ENCODE measurements at places on chromosomes 3 and 15. TPM values are rescaled to one million over a fixed set of nuclear protein-coding genes. Genes with fewer than 3 reads are reported as not detected.

The GPR62 gene
- not detected for total RNA-seq

The CHRNA7 gene
- not detected for total RNA-seq

The SLC35G2 gene
- total RNA-seq: 8.6 TPM

The IL5RA gene
- total RNA-seq: not detected

DNA sequence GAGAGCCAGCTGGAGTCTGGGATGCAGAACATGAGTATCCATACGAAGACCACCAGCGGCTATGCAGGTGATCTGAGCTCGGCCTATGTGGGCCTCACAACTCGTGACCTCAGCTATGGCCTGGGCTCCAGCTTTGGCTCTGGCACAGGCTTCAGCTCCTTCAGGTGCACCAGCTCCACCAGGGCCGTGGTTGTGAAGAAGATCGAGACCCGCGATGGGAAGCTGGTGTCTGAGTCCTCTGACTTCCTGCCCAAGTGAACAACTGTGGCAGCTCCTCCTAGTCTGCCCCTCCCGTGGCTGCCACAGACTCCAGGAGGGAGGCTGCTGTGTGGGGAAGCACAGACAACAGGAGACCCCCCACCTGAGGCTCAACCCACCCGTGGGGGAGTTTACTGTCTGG is 3.6 kb upstream of the KPNA4 start:
- DNase-seq: no peak

- peak; percentile 82 for DNase-seq
Observed at GRCh38 chr3:55330756-55331155, 156.3 kb downstream of the WNT5A start.

GRCh38 chr3:190116551-190117067 is 4.1 kb downstream of the P3H2 start:
- DNase-seq: peak; percentile 54

GRCh38 chr3:42492508-42493080 is 9.8 kb upstream of the VIPR1 start:
- DNase-seq: no peak

DNA sequence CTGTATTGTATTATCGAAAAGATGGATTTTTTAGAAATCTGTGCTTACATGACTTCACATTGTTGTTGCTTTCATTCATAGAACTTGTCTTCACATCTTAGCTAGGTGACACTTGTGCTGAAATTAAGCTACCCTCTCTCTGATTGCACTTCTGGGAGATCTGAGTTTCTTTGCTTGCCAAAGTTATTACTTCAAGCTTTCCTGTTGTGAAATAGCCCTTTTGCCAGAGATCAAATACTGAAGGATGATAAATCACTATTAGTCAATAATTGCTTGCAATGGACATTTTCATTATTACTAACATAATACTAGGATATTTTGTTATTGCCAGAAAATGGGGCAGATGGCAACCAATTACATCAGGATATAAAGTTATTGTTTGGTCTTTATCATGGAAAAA is 34.7 kb downstream of the PIK3CA start:
- no peak for DNase-seq

DNA sequence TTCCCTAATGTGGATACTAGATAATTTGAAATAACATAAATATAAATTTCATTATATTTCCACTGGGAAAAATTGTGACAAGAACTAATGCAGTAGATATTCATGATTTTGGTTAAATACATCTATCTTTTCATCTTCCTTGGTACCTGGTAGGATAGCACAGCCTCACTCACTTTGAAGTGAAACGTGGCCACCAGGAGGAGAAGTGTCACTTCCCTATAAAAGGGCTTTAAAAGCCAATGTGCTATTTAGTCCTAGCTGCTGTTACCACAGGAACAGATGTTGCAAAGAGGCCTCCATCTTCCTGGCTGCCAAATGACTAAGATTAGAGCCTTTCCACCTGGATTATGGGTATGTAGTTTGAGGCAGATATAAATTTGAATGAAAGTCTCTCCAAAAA is 140.0 kb downstream of the PLOD2 start:
- no peak for DNase-seq

DNA sequence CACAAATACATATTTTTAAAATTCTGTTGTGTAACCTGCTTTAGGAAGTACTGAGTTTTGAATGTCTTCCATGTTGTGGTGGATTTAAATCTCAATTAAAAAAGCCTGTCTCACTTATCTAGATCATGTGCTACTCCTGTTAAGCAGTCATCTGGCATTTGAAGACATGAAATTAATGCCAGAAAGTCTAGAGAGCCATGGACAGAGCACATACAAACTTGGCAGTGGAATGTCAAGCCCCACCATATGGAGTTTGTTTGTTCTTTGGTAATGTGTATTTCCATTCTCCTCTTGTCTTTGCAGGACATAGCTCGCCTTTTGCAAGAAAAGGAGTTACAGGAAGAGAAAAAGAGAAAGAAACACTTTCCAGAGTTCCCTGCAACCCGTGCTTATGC is 39.3 kb upstream of the UTS2B start:
- DNase-seq: peak; percentile 58

DNA sequence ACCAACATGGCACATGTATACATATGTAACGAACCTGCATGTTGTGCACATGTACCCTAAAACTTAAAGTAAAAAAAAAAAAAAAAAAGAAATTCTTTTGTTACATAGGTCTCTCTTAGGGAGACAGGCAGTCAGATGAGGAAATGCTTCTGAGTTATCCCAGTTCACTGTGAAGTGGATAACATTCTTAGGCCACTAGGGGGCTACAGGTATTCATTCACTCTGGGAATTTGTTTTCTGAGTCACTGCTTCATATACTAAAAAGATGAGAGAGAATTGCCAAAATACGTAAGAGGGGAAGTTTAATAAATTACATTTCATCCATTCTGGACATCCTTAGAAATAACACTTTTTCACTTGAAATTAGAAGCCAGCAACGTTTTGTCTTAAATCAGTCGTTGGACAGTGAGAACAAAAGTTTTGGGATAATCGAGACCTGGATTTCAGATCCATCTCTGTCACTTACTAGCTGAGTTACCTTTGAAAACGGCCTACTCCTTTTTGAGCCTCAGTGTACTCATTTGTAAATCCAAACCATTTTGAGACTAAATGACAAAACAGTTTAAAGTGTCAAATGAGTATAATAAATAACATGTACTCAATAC is 738.4 kb upstream of the ALCAM start:
- peak; percentile 73 for DNase-seq

- no peak for DNase-seq
Observed at GRCh38 chr15:65088643-65089021, 12.1 kb downstream of the KBTBD13 start.

- peak; percentile 21 for DNase-seq
Observed at GRCh38 chr15:69820819-69821218, 276.9 kb downstream of the TLE3 start.

DNA sequence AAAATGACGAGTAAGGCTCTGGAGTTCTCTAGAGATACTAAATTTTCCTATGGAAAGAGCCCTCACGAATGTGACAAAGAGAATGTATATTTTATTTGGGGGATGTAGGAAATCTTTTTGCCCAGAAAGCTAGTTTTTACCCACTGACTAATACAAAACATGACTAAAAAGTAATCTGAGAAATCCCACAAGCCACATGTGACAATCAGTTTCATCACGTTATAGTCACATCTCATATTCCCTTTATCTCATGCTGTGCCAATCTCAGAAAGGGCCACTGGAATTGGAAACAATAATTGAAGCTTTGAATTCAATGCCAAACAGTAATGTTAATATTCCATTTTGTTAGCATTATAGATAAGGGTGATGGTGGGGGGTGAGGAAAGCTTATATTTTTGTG is 509.0 kb upstream of the GOLIM4 start:
- peak; percentile 6 for DNase-seq

GRCh38 chr3:58679446-58679845 is 12.9 kb upstream of the FAM3D start:
- DNase-seq: peak; percentile 21

- DNase-seq: no peak
Observed at GRCh38 chr15:29542994-29543393, 273.4 kb upstream of the NSMCE3 start.

DNA sequence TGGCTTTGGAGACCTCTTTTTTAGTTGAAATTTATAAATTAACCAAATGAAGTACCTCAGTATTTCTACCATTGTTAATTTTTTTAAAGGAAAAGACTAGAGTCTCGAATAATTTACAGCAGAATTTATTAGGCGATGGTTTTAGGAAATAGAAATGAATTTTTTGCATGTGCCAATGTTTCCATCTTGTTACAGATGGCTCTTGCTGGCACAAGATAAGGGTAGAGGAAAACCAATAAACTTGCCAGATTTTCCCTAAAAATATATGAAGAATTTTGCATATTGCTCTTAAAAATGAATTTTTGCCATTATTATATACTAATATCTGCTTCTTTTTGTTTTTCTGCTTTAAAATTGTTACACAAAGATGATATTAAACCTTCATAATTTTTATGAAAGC is 380.7 kb downstream of the NLGN1 start:
- no peak for DNase-seq

DNA sequence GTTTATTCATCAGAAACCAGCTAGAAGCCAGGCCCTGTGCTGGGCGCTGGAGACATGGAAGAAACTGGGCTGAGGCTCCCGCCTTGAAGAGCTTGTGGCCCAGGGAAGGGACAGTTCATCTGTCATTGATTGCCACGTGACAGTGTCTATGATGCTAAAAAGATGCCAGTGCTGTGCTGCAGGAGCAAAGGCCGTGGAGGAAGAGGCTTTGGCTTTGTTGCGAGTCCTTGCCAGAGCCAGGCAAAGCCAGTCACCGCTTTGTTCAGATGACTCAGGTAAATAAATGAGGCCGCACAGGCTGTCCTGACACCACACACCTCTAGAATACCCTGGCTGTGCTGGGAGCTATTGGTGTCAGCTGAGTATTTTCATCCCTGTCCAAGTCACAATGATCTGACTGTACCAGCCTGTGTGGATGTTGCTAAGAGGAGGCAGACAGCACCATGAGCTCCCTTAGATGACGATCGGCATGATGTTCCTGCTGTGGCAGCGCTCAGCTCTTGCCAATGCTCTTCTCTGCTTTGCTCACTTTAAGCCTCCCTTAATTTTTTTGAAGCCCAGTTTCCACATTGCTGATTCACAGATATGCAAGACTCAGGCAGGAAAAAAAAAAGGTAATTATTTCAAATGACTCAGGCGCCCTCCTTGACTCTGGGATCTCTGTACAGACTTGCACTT is 77.5 kb downstream of the CCNL1 start:
- peak; percentile 88 for DNase-seq

DNA sequence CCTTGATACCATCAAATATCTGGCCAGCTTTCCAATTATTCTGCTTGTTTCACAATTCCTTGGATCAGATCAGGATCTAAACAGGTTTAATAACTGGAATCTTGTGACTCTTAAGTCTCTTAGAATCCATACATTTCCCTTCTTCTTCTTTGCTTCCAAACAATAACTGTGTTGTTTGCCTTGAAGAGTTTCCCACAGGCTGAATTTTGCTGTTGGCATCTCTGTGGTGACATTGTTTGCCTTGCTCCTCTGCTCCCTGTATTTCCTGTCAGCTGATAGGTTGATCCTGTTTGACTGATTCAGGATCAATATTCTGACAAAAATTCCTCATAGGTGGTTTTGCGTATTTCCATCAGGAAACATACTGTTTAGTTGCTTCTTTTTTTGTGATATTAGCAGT is 248.4 kb upstream of the LMCD1 start:
- no peak for DNase-seq

DNA sequence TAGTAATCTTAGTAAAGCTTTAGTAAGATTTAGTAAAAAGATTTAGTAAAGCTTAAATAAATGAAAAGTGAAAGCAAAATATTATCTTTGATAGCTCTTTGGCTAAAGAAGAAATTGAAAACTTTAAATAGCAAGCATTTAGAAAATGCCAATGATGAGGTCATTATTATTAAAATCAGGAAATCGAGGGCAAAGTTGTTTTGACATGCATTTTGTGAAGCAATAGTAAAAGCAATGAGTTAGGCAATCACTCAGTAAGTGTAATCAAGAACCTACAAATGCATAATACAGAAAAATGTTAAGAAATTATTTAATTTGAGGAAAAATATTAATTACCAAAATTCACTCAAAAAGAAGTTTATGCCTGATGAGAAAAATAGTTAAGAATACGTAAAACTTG is 280.3 kb upstream of the MME start:
- DNase-seq: peak; percentile 43

DNA sequence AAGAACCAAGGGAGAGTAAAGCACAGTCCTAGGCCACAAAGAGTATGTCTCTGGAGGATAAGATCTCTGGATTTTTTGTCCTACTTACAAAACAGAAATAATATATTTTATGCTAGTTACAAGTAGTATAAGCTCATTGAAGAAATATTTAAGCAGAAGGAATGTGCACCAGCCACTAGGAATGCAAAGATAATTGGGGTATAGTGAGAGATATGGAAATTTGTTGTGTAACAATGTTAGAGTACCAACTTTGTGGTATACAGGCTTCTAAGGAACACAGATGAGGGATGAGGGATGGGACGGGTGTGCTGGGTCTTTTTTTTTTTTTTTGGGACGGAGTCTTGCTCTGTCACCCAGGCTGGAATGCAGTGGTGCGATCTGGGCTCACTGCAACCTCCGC is 26.5 kb downstream of the AKAP13 start:
- DNase-seq: peak; percentile 45

GRCh38 chr15:82570721-82571508 is 30.7 kb upstream of the RPS17 start:
- DNase-seq: peak; percentile 70

DNA sequence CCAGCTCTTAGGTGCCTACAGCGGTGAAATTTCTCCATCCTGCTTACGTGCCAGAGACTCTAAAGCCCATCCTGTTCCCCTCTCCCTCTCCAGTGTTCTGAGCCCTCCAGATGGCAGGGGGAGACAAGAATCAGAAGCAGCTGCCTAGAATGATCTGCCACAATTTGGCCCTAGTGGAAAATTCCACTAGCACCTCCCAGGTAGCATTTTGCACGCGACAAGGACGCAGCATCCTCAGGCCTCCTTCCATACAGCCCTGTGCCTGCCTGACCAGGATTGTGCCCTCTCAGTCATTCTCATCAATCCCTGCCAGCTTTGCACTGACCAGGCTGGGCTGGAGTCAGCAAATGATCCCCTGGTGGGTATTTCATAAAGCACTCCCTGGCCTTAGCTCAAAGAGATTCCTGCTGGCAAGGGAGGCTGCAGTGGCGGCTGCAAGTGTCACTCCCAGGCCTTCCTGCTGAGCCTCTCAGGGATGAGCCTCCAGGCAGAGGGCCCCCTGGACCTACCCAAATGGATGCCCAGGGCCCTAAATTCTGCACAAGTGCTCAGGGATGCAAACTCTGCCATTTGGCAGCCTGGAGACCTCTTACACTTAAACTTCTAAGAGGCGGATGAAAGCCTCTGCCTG is 130.2 kb upstream of the ATP2B2 start:
- DNase-seq: no peak

DNA sequence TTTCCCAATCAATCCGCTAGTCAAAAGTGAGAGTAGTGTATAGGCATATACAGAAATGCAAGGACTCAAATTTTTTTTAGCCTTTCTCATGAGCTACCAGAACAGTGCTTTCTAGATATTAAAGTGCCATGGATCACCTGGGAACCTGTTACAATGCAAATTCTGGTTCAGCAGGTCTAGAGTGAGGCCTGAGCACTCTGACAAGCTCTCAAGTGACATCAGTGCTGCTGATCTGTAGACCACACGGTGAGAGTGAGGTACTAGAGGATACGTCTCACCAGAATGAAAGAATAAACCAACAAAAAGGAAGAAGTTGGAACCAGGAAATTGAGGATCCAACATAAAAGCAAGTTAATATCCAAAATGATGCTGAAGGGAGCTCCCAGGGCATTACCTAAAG is 16.0 kb upstream of the PLA2G4D start:
- DNase-seq: no peak

- DNase-seq: no peak
Observed at GRCh38 chr3:124395162-124395561, 335.1 kb upstream of the UMPS start.
